ENCODE measurements at places on chromosomes 1 and 21.

DNA sequence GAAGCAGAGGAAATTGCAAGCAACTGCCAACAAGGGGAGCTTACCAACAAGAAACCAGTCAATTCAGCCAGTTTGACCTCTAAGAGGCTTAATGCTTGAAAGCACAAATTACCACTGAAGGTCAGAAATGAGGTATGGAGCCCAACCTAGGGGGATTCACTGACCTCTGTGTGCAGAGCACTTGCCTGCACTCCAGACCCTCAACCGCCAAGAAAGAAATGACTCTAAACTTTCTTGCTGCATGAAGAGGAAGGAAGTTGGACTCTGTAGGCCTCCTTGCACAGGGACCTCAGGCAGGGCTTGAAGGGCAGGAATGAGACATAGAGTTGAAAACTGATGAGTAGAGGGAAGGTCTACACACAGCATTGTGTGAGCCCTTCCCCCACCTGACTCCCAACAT is 10.0 kb downstream of the ARMH1 start:
- no peak for DNase-seq

GRCh38 chr1:51203874-51204245 is 32.2 kb upstream of the RNF11 start:
- DNase-seq, result no peak

GRCh38 chr1:111463029-111463683 is 10.6 kb upstream of the C1orf162 start:
- DNase-seq, result no peak

DNA sequence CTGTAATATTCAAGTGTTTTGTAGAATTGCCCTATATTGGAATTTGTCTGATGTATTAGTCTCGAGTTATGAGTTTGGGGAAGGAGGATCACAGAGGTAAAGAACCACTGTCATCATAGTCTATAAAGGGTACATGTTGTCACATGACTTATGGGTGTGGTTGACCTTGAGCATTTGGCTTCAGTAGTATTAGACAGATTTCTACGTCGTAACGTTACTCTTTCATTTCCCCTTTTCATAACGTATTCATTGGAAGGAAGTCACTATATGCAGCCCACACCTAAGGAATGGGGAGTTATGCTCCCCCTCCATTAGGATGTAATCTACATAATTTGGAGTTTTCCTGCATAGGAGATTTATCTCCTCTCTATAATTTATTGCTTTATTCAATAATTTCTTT is 110.1 kb upstream of the VAV3 start:
- no peak for DNase-seq

GRCh38 chr21:21831036-21831435 is 832.8 kb downstream of the NCAM2 start:
- DNase-seq, result no peak

Measured in right renal pelvis (tissue), 4 donors.